Thoracic aorta (tissue), 2 donors: ENCODE measurements at places on chromosomes 2 and 18.

- DNase-seq: no peak
Observed at GRCh38 chr2:11930211-11930761, 183.9 kb downstream of the LPIN1 start.

DNA sequence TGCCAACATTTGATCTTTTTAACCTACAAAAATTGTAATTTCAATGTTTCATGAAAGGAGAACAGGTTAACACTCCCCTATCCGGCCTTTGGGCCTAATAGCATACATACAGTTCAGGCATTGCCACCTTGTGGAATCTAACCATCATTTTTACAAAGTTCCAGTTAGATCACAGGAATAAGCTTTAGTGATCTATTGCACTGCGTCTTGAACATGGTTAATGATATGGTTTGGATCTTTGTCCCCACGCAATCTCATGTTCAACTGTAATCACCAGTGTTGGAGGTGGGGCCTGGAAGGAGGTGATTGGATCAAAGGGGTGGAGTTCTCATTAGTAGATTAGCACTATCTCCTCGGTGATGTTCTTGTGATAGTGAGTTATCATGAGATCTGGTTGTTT, 58.2 kb upstream of the NEUROD1 start:
- no peak for DNase-seq

GRCh38 chr2:101064505-101064867, 62.4 kb downstream of the RPL31 start:
- no peak for DNase-seq

DNA sequence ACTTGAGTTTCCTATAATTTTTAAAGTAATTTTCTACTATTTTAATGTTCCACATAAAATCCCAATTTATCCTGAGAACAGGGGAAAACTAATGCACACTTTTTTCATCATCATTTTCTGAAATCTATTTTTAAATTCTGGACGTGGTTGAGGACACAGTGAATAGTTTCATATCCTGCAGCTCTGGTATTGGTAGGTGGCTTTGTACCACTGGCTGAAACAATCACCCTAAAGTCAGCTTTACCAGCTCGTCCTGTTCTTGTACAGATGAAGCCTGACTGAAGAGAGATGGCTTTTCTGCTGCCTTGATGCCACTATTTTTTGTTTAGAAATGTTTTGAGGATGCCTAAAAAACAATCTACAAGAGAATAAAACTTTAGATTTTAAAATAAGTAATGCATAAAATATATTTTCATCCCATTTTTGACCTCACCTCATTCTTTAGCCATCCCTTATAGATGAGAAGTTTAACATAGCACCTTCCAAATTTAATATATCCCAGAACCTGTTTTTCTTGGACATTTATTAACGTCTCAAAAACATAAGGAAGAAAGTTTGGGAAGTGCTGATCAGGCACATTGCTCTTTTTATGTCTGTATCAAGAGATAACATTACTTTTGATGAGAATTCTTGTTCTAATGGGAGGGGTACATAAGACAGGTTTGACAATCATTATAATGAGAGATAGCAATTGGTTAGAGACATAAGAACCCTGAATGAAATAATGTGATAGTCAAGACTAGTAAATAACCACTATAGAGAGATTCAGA, 80.9 kb downstream of the GALNT1 start:
- no peak for DNase-seq

DNA sequence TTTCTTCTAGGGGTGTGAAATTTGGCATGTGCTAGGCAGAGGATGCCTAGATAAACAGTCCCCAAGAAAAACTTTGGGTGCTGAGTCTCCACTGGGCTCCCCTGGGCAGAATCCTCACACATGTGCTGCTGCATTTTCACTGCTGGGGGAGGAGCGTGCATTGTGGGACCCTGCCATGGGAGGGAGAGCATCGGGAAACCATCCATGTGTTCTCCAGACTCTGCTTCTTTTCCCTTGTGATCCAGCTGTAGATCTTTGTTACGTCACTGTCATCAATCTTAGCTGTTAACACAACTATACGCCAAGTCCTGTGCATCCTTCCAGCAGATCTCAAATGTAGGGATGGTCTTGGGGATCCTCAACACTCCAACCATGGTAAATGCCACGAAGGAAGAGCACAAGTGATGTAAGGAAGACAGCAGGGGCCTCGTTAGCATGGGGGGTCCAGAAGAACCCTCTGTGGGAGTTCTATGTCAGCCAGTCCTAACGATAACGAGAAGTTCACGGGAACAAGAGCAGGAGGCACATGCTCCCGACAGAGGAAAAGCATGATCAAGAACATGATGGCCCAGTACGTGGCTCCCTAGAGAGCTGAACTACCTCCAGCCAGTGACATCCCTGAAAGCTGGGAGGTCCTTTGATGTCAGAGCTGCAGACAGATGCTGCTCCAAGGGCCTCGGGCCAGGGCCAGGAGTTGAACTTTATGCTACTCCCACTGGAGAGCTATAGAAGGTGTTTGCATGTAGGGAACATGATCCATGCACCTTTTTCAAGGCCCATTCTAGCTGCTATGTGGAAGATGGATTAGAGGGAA, 41.1 kb upstream of the NPAS2 start:
- no peak for DNase-seq

GRCh38 chr2:33380001-33380609, 96.3 kb upstream of the RASGRP3 start:
- DNase-seq: no peak

- DNase-seq: no peak
Observed at GRCh38 chr2:26572591-26572990, 68.6 kb downstream of the CIB4 start.

DNA sequence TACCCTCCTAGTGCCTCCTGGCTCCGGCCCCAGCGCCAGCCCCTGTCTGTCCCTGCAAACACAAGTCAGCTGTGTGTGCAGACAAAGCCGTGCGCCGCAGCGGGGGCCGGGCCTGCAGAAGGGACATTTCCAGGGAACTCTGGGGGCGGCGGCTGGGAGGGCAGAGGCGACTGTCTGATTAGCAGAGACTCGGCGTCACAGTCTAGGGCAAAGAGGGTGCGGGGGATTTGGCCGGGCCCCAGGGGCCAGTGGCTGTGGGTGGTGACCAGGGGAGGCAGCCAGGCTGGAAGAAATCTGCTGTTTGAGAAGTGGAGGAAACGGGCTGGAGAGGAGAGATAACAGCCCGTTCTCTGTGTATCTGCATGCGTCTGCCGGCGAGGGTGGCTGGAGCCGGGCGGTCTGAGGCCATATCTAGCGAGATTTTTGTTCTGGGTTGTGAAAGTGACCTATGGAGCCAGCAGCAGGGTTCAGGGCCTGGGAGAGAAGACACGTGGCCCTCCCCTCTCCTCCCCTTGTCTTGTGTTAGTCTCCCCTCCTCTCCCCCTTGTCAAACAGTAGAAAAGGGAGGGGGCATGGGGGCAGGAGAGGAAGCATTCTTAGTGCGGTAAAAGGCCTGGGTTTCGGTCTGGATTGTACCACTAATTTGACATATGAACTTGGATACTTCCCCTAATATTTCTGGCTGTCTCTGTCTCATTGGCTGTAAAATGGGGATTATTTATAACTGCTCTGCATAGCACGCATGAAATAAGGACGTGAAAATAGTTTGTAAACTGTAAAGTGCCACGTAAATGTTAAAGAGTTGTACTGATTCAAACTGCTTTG, 169.4 kb downstream of the SMAD7 start:
- peak; percentile 93 for DNase-seq

GRCh38 chr2:175111200-175111657, 56.8 kb downstream of the ATF2 start:
- DNase-seq: no peak

GRCh38 chr2:157468931-157469708, 25.2 kb upstream of the CYTIP start:
- no peak for DNase-seq

- no peak for DNase-seq
Observed at GRCh38 chr2:67091681-67092080, 305.5 kb upstream of the ETAA1 start.

- DNase-seq: no peak
Observed at GRCh38 chr18:79862562-79862961, 64.8 kb downstream of the KCNG2 start.

DNA sequence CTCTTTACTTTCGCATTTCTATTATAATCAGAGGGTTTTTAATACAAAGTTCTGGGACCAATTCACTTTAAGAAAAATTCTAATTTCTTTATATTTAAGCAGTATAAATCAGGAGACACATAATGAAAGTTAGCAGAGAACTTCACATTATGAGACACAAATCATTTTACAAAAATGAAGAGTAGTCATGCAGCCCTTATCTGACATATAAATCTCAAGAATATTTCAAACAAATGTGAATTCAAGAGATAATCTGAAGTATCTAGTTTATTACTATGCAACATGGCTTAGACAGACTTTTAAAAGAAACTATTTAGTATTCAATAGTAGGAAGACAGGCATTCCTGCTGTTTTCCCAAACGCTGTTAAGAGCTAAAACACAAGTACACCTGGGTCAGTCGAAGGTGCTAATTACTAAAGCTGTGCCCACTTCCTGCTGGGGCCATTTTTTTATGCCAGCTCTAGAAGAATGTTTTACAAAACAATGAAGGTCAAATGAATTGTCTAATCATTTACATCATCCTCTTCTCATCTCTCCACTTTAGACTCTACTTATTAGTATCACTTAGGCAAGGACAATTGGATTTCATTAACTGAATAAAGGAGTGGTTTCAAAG, 40.2 kb downstream of the CWC22 start:
- no peak for DNase-seq

DNA sequence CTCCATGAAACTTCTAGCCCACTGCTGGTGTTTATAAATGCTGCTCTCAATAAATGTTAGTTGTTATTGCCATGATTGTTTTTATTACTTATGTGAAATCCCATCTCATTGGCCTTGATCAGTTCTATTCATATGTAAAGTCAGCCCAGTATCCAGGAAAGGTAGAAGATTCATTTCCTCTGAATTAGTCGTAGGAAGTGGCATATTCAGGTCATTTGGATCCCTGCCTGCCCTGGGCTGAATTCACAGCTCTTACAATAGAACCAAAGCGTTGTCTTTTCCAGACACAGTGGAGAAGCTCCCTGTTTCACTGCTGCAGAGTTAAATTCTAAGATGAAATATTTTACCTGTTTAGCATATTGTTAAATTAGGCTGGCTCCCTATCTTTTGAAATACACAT, 70.3 kb downstream of the MAIP1 start:
- no peak for DNase-seq

DNA sequence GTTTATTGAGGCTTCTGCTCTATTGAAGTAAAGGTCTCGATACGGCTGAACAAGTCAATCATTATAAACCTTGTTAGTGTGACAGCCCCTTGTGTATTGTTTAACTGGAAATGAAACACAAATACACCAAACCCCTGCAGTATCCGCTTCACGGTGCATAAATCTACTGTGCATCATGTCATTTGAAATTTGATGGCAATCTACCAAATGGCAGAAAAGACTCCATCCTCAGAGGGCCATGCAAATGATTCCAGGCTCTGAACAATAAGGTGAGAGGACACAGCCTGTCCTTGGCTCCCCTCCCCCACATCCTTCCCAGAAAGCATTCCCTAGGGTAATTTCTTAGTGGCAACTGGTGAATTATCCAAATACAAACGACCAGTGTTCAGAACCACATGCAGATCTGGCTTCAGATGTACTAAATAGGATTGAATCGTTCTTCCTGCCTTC, 80.6 kb downstream of the ADCYAP1 start:
- no peak for DNase-seq

GRCh38 chr2:232146294-232146693, 184.8 kb downstream of the DIS3L2 start:
- DNase-seq: no peak

GRCh38 chr2:72743481-72743880, 82.4 kb downstream of the EXOC6B start:
- DNase-seq: no peak

DNA sequence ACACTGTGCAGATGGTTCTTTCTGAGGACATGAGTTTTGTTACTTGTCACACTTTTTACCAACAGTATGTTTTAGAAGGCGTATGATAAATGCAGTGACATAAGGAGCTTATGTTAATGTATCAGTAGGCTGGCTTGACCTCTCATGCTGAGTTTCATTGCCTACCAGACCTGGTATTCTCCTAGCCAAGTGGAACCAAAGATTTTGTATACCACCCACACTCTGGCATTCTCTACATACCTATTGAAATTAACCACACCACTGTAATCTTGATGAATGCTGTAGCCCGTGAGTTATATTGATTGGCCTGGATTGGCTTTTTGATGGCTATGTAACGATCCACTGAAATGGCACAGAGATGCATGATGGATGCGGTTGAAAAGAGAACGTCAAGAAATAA, 11.4 kb downstream of the HTR2B start:
- no peak for DNase-seq

- no peak for DNase-seq
Observed at GRCh38 chr2:64405581-64406406, 48.2 kb upstream of the LGALSL start.

- no peak for DNase-seq
Observed at GRCh38 chr2:96817882-96818281, 1.8 kb downstream of the CNNM3 start.

GRCh38 chr2:20147351-20147750, 77.6 kb downstream of the SDC1 start:
- no peak for DNase-seq

DNA sequence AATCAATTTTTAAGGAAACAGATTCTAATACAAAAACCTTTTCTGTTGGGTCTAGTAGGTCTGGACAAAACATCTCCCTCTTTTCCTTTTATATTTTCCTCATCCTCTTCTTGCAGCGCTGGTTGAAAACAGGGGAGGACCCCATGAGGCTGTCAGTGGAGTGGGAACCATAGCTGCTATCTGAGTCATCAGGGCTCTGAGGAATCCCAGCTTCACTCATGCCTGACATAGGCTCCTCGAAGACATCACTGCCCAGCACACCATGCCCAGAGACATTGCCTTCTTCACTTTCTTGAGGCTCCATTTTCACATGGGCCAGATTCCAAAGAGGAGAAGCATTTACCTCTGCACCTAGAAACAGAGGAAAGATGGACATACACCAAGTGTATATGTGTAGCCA, 10.0 kb downstream of the SUPT7L start:
- no peak for DNase-seq

DNA sequence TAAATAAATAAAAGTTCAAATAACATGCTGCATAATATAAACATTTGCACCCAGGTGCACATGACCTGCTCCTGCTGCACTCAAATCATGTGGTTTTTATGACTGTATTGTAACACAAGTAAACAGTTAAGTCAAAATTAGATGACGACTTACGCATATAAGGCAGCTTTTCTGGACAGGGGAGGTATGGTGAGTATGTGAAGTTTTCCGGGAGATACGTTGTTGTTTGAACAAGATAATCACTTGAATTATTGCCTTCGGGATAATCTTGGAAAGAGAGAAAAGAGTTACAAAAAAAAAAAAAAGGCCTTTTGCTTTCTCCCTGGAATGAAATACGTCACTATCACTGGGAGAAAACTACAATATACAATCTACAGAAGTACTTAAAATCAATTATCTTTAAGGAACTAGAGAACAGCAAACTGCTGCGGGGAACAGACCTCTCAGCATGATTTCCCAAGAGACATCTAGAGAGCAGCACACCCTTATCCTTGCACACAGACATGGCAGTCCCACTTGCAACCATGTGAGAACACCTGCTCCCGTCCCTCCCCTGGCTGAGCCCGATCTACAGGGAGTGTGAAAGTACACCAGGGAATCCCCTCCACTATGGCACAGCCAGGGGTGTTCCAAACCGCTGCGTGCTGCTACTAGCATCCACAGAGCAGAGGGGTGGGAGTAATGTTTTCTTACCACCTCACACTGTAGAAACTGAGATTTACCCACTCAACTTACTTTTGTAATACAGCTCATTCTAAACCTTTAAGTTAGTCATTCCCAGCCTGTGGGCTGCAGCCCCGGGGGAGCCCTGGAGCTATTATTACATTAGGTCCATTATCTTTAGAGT, 26.3 kb downstream of the B4GALT6 start:
- DNase-seq: no peak

GRCh38 chr2:165528691-165529090, 59.2 kb downstream of the CSRNP3 start:
- DNase-seq: no peak
